ENCODE measurements at places on chromosomes 16 and 17.

DNA sequence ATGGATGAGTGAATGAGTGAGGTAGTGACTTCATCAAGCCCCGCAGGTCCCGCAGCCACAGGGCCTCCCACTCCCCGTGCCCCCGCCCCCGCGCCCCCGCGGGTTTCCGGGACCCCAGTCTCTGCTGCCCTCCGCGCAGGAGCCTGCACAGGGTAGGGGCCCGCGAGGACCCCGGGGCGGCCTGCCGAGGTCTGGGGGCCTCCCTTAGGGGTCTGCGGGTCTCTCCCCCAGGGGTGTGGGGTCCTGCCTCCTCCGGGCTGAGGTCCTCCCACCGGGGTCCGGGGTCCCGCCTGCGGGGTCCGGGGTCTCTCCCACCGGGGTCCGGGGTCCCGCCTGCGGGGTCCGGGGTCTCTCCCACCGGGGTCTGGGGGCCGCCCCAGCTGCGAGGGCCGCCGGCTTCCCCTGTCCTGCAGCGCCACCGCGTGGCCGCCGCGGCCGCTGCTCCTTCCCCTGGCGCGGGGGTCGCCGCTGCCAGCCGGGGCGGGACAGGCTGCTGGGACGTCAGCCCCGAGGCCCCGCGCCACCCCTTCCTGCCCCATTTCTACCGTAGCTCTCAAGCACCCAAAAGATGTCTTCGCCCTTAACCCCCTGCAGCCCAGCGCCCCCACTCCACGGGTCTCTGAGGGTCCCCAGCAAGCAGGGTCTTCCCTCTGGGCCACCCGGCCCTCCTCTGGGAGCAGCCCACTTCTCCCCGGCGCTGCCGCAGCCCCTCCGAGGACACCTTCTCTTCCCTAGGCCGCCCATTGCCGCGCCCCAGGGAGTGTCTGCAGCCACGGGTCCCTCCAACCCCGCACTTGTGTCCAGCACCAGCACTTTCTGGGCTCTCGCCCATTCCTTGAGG is 10.4 kb upstream of the CHMP6 start:
- no peak for DNase-seq

- DNase-seq, result no peak
Observed at GRCh38 chr16:24943471-24943870, 71.7 kb downstream of the ARHGAP17 start.

DNA sequence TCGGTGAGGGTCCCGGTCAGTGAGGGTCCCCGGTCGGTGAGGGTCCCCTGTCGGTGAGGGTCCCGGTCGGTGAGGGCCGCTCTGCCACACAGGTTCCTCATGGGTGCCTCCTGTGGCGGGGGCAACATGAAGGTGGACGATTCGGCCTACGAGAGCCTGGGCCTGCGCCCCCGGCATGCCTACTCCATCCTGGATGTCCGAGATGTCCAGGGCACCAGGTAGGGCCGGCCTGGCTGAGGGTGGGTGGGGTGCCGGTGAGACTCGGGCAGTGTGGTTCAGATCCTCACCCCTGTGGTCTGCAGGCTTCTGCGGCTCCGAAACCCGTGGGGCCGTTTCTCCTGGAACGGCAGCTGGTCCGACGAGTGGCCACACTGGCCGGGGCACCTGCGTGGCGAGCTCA is 9.0 kb upstream of the PRR35 start:
- no peak for DNase-seq

DNA sequence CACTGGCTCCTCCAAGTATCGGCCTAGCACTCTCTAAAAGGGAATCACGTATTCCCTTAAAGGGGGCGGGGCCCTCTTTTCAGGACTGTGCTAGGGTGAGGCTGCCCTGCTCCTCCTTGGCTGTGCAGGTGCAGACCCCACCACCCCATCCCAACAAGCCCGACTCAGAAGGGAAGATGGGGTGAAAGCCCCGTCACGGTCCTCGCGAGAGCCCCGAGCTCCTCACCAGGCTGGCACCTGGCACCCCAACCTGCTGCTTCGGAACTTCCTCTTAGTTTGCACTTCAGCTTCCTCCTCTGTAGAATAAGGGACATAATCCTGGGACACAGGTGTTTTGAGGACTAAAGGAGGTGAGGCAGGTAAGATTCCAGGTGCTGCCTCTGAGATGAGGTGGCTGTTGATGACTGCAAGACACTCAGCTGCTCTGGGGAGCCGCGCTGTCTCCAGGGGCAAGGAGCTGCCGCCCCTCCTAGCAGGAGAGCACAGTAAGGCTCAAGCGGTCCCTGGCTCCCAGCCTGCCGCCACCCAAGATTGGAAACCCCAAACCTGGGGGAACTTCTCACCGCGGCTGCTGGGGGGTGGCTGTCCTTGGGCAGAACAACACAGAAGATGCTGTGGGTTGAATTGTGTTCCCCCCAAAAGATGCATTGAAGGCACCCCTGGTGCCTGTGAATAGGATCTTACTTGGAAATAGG is 88.8 kb downstream of the MGAT5B start:
- no peak for DNase-seq

GRCh38 chr16:3974751-3975150 is 94.2 kb upstream of the CREBBP start:
- DNase-seq, result no peak

DNA sequence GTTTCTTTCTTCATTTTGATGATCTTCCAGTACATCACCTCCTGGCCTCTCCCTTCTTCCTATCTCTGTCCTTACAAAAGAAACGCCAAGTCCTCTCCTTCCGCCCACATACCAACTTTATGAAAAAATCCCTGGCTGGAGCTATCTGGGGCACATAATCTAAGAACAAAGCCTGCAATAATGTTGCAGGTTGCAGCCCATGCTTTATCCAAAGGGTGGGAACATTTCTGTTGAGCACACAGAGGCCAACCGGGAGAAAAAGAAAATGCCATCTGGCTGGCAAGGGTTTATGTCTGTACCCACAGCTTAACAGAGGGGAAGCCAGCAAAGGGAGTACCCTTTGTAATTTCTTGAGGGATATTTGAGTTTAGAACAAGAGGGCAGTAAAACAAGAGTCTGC is 409.6 kb downstream of the SOX9 start:
- no peak for DNase-seq

DNA sequence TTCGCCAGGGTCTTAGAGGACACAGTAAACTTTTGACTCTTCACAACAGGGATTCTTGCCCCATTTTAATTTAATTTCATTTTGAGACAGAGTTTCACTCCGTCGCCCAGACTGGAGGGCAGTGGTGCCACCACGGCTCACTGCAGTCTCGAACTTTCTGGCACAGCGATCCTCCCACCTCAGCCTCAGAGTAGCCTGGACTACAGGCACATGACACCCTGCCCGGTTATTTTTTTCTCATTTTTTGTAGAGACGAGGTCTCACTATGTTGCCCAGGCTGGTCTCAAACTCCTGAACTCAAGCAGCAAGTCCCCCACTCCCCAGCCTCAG is 329 bp upstream of the NLE1 start:
- no peak for DNase-seq

DNA sequence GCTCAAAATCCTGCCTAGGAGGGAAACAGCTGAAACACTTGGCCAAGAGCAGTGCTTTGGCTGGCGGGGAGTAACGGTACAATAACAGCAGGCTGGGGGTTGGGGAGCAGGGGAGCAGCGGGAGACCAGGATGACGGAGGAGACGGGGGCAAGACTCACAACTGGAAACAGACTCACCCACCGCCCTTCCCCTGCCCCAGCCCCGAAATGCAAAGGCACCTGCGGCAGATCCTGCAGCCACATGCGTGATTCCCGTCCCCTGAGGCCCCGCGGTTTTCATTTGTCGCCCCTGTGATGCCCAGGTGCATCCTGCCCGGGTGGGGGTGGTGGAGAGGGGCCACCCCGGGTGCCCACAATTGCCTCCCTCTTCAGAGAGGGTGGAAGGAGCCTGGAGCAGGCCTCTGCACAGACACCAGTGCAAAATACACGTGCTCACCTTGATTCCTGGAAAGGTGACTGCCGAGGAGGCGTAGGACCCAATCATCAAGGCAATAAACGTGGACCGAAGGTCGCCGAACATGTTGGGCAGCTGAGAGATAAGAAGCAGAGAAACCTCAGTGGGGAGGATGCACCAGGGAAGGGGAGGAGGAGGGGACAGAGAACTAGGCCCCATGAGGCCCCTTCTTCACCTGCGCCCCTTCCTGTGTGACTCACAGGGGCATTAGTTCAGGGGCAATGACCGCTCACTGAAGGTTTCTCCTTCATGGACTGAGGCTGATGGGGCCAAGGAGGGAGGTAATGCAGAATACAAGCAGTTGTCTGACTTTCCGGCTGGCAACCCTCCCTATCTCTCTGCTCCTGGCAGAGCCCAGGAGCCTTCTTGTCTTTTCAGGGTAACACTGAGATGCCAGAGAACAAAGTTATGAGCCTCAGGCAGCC is 30.4 kb upstream of the PITPNA start:
- DNase-seq, result no peak

GRCh38 chr16:4271176-4272113 is 1.4 kb downstream of the TFAP4 start:
- DNase-seq, result peak; percentile 82

DNA sequence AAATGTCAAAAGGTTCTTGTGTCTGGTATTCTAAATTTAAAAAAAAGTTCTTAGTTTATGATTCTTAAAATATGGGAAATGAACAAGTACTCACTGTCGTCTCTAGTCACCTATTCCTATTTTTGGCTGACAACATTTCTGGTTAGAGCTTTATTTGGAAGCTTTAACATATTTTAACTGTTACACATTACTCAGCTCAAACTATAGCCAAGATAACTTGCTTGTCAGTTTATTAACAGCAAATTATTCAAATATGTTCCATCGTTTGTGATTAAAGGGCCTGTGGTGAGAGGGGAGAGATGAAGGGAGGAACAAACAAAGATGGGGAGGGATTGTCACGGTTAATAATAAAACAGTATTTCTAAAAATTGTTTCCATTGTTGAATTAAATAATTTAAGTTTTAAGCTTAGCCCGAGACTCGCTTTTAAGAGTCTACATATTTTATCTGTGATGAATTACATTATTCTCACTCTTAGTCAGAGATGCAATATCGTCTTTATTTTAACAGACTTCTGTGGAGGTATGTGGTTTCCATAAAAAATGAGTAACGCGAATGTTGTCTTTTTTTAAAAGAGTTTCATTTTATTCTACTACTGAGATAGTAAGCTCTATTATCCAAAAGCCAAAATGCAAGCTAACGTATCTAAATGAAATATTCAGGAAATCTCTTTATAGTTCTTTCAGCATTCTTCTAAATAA is 321.9 kb upstream of the PMFBP1 start:
- DNase-seq, result no peak

DNA sequence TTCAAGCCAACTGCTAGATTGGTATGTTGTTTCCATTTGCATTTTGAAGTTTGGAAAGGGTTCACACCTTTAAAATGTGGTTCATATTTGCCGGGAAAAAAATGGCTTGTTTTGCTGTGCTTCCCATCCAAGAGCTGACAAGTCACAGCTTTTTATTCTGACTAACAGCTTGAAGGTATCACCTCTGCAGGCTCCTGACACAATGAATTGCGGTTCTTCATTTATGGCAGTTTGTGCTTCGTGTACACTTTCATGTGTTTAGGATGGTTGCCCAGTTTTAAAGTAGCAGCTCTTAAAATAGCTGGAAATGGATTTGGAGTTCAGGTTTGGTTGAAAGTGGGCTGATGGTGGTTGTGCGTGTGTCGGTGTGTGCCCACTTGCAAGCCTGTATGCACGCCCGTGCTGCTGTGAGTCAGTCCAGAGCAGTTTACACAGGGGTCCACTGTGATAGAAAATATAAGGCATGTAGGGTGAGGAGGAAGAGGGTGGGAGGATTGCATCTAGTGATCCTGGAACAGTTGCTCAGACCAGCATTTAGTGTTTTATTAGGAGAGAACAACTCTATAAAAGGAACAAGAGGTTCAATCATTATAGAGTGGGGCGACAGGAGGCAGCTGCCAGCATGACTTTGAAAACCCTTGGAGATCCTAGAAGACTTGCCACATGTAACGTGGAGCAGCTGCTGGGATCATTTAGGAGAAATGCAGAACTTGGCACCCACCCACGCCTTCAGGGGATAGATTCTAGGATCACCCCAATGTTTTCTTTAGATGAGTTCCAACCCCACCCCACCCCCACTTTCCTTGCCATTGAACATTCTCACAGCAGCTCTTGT is 108.0 kb upstream of the TBX2 start:
- no peak for DNase-seq

GRCh38 chr17:9522074-9522473 is 53.5 kb downstream of the STX8 start:
- no peak for DNase-seq

DNA sequence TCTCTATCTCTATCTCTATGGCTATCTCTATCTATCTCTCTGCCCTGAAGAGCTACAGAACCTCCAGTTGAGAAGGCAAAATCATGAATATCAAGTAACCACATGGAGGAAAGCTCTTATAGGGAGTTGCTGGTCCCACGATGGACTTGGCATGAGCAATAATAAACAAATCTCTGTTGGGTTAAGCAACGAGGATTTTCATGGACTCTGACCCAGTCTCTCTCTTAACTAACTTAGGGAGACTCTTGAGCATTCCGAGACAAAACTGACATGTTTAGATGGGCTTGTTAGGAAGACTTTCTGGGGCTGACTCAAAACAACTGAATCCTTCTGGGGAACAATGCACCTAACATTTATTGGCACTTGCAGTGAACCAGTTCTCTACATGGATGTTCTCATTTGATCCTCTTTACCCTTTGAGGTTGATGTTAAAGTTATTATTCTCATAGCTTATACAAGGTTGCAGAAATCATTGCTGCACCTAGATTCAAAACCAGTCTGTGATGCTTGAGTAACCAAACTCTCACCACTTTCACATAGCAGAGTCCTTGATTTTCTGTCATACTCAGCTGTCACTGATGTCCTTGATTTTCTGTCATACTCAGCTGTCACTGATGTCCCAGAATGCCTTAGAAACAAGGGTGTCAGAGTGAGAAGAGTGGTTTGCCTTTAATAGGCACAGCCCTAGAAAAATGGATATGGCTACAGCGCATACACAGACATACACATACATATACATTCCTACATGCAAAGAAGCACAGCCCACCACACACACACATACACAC is 354.6 kb upstream of the MAF start:
- DNase-seq, result no peak

GRCh38 chr16:2205104-2205966 is at the start of gene MLST8:
Gene MLST8, plus strand, starts transcription at chr16:2205454. Its CDS starts 632 bp downstream, at chr16:2206086.
- DNase-seq, result peak; percentile 71

GRCh38 chr16:55499951-55500529 is 8.8 kb upstream of the LPCAT2 start:
- DNase-seq, result no peak

DNA sequence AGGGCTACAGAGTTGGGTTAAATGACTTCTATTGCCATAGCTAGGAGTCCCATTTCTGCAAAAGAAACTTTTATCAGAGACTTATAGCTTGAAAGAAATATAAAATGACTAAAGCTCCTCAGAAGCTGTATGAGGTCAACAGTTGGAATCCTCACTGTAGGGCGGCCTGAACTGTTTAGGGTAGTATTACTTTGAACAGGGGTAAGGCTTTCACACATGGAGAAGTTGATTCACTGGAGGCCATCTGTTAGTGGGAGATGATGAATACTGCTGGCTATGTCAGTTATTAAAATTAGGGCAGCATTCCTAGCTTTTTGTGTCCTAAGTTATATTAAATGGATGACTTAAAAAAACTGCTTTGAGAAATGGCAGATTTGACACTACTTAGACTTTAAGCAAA is 6.0 kb downstream of the TTC19 start:
- no peak for DNase-seq
